ENCODE measurements at places on chromosomes 2 and 18.

- DNase-seq, result peak; percentile 61
These were observed 478.2 kb downstream of the PTPRM start for GRCh38 chr18:8045160-8045883.

DNA sequence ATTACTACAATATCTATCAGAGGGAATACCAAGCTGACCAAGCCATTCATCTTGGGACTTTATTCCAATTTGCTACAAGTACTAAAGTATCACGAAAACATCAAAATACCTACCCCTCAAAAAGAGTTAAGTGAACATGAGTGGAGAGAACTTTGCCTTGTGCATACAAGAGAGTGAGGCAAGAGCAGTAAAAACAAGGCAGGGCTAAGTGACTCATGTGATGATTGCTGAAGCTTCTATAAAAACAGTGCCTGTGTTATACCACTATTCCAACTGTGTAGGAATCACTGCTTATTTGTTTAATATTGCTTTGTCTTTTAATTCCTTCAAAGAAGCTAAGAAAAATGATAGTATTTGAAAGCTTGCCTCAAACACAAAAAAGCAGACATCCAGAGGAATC lies 61.2 kb downstream of the FARSB start:
- no peak for DNase-seq

GRCh38 chr18:66867653-66868052 lies 263.8 kb upstream of the CDH19 start:
- peak; percentile 24 for DNase-seq

GRCh38 chr18:59575995-59576394 lies 121.2 kb downstream of the CCBE1 start:
- no peak for DNase-seq

DNA sequence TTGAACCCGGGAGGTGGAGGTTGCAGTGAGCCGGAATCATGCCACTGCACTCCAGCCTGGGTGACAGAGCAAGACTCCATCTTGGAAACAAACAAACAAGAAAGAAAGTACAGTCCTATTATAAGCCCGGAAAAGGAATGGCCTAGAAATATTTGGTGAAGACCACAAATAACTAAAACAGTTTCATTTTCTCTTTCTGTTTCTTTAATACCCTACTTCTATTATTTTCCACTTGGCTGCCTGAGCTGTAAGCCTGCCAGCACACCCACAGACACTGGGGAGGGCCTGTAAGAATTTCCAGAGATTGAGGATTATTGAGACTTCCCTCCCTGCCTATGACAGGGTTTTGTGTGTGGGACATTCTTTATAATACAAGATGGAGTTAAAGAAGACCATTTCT lies 188.0 kb upstream of the DCC start:
- DNase-seq, result no peak
